Fibroblast of skin of right biceps (primary cell): ENCODE measurements at places on chromosomes 2 and 18.
A peak's percentile ranks its signal among the peaks of the same experiment; 100 is the strongest.

- DNase-seq: peak; percentile 47
Measured at GRCh38 chr2:49770919-49771318, 616.6 kb upstream of the FSHR start.

- no peak for DNase-seq
Measured at GRCh38 chr18:49733896-49734585, 79.3 kb downstream of the ACAA2 start.

DNA sequence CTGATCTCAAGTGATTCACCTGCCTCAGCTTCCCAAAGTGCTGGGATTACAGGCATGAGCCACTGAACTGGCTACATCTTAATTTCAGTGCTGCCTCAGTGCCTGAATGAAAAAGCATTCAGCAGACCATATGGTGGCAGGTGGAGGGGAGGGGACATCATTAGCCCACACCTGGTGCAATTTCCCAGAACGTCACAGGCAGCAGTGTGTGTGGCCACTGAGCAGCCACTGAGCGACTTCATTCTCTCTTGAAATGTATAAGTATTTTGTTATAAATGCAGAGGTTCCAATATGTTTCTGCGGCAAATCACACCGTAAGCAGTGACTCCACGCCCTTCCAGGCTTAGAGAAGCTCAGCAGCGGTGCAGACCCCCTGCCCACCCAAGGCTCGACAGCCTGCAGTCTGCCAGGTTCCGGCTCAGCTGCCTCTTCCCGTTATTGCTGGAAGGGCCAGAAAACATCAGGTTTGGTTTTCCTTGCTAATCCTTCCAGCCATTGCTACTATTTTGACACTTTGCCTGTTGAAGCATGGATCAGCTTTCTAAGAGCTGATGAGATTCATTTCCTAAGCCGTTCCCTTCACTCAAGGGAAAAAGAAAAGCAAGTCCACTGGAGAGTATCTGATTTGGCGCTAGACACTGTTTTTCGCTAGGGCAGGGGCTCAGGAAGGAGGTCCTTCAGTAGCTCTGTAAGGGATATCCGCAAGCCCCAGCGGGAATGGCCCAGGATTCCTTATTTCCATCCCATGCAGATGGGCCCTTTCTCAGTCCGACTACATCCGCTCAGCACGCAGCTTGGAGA lies 250.7 kb downstream of the VAPA start:
- DNase-seq: no peak

- DNase-seq: no peak
Measured at GRCh38 chr2:185644828-185645227, 93.8 kb upstream of the FSIP2 start.

DNA sequence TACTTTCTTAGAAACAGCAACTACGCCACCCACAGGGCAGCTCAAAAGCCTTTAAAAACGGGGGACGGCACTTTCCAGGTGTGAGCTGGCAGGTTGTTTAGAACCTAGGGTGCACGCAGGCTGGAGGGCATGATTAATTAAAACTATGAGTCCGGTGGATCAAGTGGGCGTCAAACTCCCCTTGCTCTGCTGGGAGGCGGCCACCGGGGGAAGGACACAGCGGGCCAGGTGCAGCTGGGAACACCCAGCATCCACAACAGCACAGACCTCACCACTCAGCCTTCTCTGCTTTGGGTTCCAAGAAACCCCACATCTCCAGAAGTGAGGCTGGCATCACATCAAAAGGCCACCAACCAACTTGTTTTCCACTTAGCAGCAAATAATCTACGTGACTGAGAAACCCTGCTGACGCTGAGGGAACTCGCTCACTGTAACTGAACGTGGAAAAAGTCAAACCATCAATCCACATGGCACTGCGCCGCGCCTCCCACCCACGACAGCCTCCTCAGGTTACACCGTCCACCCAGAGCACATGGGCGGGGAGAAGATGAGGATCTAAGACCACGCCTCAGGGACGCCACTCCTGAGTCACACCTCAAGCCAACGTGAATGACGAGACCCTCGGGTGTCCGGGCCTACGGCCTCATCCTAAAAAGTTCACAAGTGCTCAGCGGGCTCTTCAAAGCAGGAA lies 118.2 kb downstream of the ZNF516 start:
- no peak for DNase-seq

- peak; percentile 56 for DNase-seq
Measured at GRCh38 chr2:150919901-150920300, 341.8 kb downstream of the RBM43 start.

- DNase-seq: no peak
Measured at GRCh38 chr2:171490577-171490976, 31.7 kb upstream of the CYBRD1 start.

DNA sequence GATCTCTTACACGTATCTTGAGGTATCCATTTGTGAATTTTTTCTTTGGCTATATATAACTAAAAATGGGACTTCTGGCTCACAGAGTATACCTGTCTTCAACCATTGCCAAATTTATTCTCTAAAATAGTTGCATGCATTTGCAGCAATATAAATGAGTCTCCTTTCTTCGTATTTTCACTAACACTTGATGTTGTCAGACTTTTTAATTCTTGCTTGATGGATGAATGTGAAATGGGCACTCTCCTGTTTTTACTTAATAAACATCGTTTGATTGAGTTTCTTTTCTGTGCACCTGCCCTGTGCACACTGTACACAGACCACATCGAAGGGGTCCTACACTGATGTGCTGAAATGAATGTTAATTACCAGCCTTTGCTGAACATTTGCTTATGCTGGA lies 121.8 kb downstream of the DDX1 start:
- no peak for DNase-seq
